ENCODE measurements at places on chromosomes 13 and 19.
A peak's percentile ranks its signal among the peaks of the same experiment; 100 is the strongest.

- DNase-seq = no peak
Measured at GRCh38 chr19:14906711-14907110, 20.8 kb upstream of the OR7A17 start.

DNA sequence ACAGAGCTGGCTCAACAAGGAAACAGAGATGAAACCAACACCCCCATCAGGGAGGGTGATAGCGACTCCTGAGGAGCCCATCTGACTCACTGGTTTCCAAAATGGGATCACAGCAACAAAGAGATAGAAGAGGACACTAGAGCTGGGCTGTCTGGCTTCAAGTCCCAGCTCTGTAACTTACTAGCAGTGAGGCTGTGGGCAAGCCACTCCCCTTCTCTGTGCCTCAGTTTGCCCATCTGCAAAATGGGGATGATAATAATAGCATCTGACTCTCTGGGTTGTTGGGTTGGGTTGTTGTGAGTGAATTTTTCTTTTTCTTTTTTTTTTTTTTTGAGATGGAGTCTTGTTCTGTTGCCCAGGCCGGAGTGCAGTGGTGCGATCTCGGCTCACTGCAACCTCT, 14.3 kb downstream of the IGSF23 start:
- no peak for DNase-seq

- DNase-seq = no peak
Measured at GRCh38 chr13:41127701-41128100, 4.9 kb downstream of the KBTBD6 start.

GRCh38 chr13:112793545-112794445, 104.0 kb downstream of the ATP11A start:
- DNase-seq = no peak

GRCh38 chr13:98143601-98144026, 720 bp downstream of the FARP1 start:
- peak; percentile 37 for DNase-seq

GRCh38 chr13:53174545-53174944, 145.9 kb downstream of the OLFM4 start:
- DNase-seq = no peak

DNA sequence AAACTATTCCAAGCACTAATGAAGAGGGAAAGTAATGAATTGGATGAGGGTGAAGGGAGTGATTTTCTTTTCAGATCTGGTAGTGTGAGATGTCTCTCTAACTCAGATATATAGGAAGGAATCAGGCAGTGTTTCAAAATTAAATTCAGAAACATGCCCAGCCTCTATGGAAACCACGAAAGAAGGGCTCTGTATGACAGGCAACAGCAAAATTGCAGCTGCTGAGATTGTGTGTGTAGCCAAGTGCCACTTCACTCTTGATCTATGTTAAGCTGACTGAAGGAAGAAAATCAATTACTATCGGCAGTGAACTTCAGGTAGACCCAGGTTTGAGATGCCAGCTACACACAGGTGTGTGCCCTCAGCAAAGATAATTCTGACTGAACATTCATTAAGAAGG, 387.4 kb downstream of the PCDH9 start:
- no peak for DNase-seq

- peak; percentile 39 for DNase-seq
Measured at GRCh38 chr19:17610384-17610783, 54.9 kb downstream of the COLGALT1 start.

DNA sequence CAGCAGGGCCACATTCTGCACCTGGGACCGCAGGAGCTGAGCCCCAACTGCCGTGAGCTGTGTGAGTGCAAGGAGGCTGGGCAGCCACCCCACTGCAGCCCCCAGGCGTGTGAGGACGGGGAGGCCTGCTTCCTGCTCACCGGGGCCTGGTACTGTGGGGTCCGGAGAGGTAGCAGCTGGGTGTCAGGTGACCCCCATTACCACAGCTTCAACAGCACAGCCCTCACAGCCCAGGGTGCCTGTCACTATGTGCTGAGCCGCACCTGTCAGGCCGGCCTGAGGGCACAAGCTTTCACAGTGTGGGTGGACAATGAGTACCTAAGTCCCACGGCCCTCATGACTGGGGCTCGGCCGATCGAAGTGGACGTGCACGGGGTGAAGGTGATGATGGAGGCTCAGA, 35.8 kb upstream of the FXYD3 start:
- no peak for DNase-seq

DNA sequence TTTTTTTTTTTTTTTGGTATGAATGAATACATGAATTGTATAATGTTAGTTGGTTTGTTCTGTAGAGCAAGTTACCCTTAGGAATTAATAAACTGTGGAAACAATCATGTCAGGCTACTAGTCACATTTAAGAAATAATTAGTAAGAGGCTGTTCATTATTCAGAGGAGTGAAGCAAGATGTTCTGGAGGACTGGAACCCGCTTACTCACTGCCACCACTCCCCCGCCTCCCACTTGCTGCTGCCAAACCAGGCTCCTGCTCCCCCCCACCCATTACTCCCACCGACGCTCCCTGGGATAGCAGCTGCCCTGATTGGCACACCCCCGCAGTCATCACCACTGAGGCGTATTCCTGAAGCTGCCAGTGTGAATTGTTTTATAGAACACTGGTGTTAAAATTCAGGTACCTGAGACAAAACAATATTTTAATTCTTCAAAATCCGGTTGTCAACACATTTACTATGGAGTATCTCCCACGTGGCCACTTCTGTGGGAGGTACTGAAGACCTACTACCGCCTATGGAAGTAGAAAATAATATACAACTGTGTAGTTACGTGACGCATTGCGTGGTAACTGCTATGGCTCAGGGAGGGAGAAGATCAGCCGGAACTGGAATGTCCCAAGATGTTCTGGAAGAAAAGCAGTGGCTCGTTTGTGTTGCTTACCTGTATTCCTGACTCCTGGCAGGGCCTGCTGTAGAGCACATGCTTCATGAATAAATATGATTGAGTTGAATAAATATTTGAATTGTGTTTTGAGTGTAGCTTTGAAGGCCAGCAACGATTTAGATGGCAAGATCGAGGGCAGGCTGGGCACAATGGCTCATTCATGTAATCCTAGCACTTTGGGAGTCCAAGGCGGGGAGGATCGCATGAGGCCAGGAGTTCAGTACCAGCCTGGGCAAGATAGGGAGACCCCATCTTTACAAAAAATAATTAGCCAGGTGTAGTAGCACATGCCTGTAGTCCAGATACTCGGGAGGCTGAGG, 1.7 kb downstream of the DPY19L3 start:
- DNase-seq = peak; percentile 33

DNA sequence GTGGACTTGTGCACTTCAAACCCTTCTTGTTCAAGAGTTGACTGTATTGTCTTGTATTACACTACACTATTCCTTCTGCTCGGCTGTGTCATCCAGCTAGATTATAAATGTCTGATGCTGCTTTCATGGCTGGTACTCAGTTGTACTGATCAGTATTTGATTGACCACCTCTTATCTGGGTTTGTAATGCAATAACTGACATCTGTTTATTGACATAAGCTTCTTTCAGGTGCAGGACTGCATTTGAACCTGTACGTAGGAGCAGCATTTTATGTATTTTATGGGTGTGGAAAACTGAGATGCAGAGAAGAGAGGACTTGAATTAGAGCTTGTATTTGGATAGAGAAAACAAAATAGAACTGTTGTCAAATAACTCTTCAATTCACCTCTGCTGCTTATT, 309.2 kb downstream of the FGF9 start:
- no peak for DNase-seq

GRCh38 chr13:51726446-51727193, 77.3 kb downstream of the DHRS12 start:
- DNase-seq = no peak

DNA sequence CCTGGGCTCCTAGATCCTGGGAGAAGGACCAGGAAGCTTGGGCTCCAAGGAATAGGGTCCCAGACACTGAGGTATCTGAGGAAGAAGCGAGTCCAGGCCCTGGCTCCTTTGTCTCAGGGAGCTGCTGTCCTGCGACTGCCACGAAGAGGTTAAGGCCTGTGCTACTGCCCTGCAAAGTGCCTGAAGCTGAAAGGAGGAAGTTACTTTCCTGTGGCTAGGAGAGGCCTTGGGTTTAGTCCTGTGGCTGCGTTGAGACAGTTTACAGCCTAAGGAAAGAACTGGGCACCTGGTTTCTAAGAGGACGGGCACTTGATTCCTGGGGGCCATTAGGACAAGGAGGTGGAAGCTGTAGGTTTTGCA, 2.8 kb downstream of the MYADM start:
- peak; percentile 80 for DNase-seq
